Amygdala (tissue), 56 donors: ENCODE measurements at places on chromosomes 1 and 21.

- DNase-seq = no peak
Observed at GRCh38 chr1:63688302-63688890, 85.4 kb upstream of the ROR1 start.

DNA sequence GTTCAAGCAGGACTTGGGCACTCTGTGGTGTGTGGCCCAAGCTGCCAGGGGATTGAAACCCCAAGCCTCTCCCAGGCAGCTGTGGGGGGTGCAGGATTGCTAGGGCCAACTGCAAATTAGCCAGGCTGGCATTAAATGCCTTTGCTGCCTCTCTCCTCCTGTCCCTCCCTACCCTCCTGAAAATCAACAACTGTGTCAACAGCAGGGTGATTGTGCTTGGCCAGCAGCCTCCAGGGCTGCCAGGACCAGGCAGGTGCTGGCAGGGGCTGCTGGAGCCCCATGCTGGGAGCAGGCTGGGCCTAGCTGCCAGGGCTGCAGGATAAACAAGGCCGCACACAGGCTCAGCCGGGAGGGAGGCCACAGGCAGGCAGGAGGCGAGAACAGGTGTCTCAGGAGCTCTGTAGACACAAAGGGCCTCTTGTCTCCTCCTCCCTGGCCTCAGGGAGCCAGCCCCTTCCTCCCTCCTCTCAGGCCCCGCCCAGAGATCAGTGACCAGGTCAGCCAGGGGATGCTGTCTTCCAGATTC lies 11.4 kb downstream of the SOX13 start:
- peak; percentile 39 for DNase-seq

DNA sequence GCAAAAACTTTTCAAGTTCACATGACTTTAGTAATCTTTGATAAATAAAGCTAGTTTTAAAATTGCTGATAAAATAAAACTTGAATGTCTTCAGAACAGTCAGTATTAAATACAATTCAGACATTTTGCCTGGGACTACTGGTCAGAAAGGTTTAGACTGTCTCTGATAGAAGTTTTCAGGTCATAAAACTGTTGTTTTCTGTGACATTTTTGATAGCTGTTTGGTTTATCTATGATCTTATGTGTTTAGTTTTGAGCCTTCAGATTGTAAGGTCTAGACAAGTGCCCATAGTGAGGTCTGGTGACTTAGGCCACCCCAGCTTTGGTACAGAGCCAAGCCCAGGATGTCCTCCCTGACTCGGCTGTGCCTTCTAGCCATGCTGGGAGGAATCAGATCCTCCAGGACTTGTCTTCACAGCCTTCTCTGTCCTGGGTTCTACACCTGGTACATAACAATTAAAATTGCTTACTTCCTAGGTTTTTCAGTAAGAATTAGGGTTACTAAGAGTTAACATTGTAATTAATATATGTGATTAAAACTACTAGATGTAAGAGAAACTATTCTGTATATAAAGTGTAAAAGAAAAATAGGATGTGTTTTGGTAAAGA lies 15.1 kb upstream of the DNAH14 start:
- no peak for DNase-seq

DNA sequence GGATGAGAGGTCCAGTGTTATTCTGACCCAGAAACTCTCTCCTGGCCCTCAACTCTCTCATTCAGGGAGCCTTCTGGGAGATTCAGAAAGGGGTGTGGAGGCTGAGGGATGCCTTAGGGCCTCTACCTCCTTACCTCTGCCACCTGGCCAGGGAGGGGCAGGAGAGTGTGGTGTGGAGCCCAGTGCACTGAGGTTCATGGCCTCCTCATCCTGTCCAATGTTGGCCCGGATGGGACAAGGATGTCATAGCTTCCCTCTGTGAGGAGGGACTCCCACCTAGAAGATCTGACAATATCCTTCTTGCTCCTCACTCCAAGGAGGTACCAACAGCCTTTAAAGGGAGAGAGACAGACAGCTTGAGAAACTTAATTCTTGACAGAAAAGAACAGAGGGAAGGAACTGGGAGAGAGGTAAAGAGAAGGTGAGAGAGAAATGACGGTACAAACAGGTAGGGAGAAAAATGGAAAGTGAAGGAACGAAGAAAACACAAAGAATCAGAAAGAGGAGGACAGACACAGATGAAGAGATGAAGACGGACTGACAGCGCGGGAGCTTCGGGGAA lies 779 bp downstream of the BEND5 start:
- DNase-seq = no peak

DNA sequence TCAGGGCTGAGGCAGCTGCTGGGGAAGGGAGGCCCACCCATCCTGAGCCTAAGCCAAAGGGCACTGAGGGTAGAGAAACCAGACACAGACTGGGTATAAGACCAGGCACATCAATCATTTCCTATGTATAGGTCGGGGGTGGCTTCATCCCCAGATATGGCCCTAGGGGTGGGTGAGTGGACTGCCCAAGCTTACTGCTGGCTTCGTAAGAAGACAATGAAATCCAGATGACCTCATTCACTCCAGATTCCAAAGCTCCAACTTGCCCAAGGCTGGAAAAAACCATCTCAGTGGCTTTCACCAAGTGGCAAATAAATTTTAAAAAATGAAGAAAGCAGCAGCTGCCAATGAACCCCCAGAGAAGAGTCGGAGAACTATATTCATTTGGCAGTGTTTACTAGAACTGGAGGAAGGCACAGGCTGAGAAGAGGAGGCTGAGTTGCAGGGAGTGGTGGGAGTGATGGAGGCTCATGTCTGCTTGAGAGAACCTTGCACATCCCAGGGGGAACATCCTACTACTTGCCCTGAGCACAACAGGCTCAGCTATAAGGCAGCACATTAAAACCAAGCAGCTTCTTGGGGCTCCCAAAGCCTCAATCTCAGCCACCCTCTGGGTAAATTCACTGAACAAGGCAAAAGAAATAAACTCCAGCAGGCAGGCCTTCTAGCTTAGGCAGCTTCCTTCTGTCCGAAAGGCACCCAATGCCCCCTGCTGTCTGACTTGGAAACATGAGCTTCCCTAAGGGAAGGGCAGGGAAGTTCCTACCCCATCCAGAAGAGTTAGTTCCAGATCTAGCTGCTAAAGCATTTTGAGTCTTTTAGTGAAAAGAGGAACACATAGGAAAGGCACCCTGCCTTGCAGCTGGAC lies 14.1 kb downstream of the PEA15 start:
- no peak for DNase-seq

- DNase-seq = no peak
Observed at GRCh38 chr21:36694593-36695282, 4.2 kb upstream of the SIM2 start.

DNA sequence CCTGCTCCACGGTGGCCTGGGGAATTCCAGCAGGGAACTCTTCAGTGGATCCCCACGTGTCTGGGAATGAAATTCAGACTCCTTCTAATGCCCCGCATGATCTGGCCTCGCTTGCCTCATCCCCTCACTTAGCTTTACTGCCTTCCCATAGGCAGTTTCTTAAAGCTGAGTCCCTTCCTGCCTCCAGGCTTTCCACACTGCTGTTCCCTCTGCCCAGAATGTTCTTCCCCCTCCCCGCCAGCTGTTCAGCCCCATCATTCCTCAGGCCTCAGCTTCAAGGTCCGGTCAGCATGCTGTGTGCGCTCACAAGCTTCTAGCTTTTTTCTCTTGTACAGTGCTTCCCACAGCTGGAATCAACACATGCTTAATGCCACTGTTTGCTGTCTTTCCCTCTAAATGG lies 54.9 kb upstream of the WASF2 start:
- DNase-seq = no peak

DNA sequence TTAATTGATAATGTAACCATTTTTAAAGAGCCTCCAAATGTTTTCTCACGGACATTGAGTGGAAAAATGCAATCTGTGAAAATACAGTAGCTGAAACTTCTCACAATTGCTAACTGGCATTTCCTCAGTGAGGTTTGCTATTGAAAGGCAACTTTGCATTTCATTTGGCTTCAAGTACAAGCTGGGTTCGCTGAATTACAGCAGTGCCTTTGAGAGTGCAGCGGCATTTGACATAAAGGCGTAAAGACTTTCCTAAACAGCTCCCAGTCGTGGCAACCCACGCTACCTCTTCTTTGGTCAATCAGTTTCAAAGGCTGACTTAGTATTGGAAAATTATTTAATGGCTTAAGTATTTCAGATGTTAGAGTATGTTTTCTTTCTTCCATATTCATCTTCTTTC lies 39.3 kb upstream of the ZBTB18 start:
- DNase-seq = no peak

DNA sequence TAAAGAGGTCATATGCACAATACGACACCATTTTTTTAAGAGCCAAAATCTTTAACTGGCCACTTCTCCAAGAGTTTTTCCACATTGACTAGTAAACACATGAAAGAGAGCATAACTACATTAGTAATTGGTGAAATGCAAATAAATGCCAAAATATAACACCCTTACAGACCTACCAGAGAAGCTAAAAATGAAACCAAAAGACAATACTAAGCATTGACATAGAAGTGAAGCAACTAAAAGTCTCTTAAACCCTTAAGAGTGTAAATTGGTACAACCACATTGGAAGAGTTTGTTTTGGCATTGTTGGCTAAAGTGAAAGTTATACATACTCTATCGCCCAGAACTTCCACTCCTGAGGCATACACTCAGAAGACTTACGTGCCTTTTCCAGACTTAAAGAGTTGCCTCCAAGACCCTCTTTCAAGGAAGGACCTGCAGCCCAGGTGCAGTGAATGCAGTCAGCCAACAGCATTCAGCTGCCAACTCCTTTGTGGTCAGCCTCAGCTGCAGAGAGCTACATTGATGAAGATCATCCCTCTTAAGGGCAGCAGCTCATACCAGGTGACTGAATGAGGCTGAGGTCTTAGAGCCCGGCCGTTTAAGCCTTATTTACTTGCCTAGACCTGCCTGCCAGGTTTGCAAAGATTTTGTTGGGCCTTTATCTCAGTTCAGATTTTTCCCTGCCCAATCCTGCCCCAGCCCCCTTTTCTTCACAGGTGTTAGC lies 839.1 kb upstream of the ADGRL2 start:
- DNase-seq = no peak

DNA sequence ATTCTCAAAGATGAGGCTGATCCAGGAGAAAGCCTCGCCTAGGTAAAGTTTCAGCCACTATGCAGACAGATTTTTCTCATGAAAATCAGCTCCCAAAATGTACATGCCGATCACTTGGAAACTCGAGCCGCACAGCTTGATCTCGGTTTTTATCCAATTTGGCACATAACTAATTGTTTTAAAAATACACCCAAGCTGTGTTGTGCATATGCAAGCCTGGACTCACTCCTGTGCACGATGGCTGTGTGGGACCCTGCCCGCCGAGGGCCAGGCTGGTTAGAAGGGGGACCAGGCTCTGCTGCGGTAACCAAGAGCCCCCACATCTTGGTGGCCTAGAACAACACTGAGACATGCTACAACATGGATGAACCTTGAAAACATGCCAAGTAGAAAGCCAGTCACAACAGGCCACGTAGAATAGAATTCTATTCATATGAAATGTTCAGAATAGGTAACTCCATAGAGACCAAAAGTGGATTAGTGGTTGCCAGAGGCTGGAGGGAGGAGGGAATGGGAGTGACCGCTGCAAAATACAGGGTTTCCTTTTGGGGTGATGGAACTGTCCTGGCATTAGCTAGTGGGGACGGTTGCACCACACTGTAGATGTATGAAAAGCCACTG lies 16.1 kb upstream of the LDLRAP1 start:
- no peak for DNase-seq

DNA sequence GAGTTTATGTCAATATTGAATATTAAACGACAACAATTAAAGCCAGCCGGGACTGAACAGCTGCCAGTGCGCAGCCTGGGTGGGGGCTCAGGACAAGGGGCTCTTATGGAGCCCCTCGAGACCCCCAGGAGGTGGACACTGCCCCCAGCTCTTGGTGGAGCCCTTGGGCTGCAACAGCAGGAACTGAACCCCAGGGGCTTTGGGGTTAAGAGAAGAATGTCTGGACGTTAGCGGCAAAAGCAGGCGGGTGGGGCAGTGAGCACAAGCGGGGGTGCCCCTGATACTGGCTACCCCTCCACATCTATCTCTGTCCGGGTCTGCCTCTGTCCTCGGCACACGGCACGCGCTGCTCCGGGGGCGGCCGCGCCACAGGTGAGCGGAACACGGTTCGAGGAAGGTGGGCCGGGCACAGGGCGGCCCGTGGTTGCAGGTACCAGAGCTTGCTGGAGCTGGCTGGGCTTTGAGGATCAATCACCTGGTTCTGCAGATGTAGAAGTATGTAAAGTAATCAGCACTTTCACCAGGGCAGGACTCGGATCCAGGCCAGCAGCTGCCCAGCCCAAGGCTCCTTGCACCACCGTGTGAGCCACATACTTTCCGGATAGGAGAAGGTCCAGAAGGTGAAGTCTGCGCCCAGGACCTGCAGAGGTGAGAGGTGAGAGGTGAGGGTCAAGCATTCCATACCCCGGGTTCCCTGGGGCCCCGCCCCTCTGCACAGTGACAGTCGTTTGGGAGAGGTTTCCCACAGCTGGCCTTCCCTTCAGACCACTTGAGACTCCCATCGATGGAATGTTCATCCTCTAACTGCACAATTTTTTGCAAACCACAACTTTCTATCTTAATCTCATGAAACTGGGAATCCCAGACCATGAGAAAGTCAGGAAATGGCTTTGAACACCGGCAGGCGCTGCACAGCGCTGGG lies 12.4 kb upstream of the POFUT2 start:
- DNase-seq = no peak

GRCh38 chr1:244326757-244327156 lies 125.0 kb downstream of the ADSS2 start:
- no peak for DNase-seq

GRCh38 chr21:30718239-30718909 lies at the start of gene KRTAP21-3:
TSS of gene KRTAP21-3 (minus strand) at chr21:30718777. CDS start at chr21:30718759, 18 bp downstream.
- DNase-seq = no peak
